AG20443 (cell line): ENCODE measurements at places on chromosomes 12 and 14.
A peak's percentile ranks its signal among the peaks of the same experiment; 100 is the strongest.

DNA sequence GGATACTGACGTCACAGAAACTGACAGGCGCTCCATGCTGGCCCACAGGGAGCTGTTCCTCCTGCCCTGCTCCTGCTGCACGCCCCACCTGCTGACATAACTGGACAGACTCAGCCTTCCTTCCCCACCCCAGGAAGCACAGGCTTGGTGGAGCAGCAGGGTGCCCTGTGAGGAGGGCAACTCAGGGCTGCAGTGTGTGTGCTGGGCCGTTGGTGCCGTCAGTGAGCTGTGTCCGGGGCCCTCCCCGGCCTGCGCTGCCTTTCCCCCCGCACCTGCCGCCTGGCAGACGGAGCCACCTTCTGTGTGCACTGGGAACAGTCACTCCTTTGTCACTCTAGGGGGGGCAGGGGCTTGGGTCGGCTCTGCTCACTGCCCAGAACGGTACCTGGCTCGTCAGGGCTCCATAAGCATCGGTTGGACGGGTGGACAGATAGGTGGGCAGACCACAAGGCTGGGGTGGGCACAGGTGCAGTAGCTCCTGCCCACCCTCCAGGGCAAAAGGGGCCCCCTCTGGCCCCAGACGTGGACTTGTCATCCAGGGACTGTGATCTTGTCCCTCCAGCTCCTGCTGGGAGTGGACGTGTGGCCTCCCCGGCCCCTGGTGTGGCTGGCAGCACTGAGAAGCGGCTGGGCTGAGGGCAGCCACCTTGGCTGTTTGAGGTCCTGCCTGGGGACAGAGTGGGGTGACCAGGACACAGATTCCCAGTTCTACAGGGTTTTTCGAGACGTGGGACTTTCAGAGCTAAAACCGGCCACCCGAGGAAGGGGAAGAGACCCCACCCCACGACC lies 32.8 kb downstream of the FBRSL1 start:
- DNase-seq = no peak

DNA sequence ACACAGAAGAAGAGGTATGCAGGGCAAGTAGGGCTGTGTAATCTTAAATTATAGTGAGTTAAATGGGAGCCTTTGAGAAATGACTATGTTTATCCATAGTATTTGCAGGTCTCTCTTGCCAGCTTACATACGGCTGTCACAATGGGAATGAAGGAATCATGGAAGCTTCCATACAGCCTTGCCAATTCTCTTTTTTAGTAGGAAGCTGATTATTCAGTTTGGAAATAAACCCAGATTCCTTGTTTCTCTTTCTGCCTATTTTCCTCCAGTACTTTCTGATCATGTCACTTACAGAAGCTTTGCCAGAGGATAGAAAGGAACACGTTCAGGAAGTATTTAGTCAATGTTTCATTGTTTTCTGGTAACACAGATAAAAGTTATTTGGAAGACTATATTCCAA lies 217.4 kb upstream of the DIO2 start:
- DNase-seq = no peak

GRCh38 chr14:100837805-100838350 lies 12.0 kb downstream of the MEG3 start:
- no peak for DNase-seq

DNA sequence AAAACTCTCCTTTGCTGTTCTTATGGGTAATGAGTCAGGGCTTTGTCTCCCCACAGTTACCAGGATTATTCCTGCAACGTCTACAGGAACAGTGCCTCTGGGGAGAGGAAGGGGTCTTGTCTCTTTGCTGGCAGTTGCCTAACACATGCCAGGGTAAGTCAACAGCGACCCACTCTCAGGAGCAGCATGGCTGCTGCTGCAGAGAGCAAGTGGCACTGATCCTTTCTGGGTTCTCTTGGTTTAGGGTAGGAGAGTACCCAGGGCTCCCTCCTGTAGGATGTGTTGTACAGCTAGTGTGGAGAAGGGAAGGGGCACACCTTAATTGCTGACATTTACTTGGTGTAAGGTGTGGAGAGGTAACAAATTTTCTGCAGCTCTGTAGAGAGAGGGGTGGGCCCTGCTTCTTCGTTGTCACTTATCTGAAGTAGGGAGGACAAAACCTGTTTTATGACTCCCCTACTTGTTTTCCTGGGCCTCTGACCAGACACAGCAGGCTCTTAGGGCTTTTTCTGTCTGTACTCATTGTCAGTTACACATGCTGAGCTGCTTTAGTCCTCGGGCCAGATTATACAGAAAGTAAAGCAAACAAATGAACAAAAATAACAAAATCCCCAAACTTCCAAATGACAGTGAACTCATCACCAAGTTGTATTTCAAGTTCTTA lies 168.2 kb downstream of the ACSS3 start:
- no peak for DNase-seq

DNA sequence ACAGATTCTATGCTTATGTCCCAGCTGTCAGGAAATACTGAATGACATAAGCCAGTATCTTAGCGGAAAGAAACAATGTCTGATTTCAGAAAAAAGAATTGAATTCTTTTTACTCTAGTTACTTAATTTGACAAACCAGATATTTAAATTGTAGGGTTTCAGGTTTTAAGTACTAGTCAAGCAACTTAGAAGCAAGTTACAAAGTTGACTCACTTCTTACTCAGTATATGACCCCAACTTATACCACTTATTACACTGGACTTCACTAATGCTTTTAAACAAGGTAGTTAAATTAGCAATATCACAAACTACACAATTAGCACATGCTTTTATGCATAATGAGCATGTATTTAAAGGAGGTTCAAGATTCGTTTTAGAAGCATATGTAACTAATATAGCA lies 7.1 kb downstream of the GMFB start:
- DNase-seq = no peak

- DNase-seq = no peak
Observed at GRCh38 chr14:71538938-71539649, 393.1 kb upstream of the RGS6 start.

DNA sequence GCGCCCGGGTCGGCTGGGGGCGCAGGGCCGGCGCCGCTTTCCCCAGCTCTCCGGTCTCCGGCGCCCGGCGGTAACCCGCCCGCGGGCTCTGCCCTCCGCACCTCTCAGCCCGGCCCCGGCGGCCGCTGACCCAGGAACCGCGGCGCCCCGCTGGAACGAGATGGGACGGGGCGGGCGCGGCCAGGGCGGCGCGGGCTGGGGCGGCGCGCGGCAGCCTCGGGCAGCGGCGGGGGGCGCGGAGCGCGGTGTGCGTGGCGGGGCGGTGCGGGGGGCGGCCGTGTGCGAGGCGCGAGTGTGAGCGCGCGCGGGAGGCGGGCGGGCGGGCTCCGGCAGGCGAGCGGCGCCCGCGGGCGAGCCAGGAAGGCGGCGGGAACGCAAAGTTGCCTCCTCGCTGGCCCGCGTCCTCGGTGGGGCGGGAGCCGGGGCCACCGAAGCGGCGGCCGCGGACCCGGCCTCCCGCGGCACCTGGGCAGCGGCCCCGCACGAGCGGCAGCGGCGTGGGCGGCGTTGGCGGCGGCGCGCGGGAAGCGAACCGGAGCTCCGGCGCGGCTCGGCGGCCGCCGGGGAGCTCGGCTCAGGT lies 671 bp upstream of the DIO3 start:
- DNase-seq = no peak

- DNase-seq = no peak
Observed at GRCh38 chr12:117662620-117663395, 301.4 kb upstream of the NOS1 start.

GRCh38 chr12:53808023-53808705 lies 56.4 kb upstream of the CISTR start:
- no peak for DNase-seq

- DNase-seq = no peak
Observed at GRCh38 chr14:94390372-94391086, 2.1 kb upstream of the SERPINA1 start.

DNA sequence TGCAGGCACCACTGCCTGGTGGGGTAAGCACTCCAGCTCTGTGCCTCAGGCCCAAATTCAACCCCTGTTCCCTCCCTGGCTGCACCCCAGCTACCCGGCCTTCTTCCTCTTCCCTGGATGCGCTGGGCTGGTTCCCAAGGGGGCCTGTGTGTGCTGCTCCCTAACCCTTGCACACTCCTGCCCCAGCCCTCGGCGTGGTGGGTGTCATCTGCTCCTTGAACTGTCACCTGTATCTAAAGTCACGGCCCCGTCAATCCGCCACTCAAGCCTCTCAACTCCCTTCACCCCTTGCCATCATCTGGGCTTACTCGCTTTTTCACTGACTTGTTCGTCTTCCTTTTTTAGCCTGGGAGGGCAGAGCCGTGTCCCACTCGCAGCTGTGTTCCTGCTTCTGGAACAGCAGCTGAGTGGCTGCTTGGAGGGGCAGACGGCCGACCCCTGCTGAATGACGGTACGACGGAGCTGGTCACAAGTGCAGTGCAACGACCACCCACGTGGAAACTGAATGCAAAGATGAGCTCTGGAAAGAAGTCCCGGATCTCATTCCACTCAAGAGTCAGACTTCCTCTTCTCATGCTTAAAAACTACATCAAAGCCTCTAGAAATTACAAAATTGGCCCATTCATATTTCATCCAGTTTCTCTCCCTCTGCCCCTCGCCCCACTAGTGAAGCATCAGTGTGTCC lies 138.9 kb downstream of the PIWIL1 start:
- DNase-seq = no peak

GRCh38 chr12:85985996-85986395 lies 111.9 kb downstream of the NTS start:
- no peak for DNase-seq

- peak; percentile 56 for DNase-seq
Observed at GRCh38 chr12:121400332-121401139, 618 bp downstream of the RNF34 start.

GRCh38 chr12:127809275-127809674 lies 457.7 kb upstream of the TMEM132C start:
- peak; percentile 29 for DNase-seq

GRCh38 chr12:131120831-131121271 lies 167.1 kb downstream of the ADGRD1 start:
- no peak for DNase-seq

DNA sequence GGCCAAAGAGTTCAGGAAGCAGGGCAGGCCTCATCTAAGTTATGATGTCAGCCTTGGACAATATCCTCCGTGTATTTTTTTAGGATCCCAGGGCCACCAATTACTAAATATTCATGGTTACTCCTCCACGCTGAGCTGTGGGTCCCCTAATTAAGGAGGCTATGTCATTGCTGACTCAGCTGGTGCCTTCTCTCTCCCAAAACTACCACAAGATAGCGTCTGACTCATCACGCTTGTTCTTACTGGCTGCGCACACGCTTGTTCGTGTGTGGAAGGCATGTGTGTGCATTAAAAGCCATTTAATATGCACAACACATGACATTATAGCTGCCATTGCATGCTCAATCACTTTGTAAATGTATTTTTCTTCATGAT lies 78.3 kb downstream of the GSC start:
- DNase-seq = peak; percentile 49

DNA sequence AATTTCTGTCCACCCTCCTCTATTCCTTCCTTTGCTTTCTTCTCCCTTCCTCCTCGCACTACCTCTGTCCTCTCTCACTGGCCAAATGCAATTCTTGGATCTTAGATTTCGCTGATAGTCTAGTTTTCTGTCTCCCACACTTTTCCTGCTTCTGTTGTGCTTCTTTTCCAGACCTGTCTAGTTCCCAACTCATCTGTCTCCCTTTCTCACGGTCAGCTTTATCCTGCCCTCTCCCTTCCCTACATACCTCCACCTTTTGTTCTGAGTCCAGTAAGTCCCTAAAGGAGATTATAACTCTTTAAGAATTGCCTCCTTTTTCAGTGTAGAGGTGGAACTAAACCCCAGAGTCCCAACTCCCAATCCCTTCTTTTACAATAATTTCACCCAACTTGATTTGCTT lies 880 bp upstream of the MMP14 start:
- no peak for DNase-seq

DNA sequence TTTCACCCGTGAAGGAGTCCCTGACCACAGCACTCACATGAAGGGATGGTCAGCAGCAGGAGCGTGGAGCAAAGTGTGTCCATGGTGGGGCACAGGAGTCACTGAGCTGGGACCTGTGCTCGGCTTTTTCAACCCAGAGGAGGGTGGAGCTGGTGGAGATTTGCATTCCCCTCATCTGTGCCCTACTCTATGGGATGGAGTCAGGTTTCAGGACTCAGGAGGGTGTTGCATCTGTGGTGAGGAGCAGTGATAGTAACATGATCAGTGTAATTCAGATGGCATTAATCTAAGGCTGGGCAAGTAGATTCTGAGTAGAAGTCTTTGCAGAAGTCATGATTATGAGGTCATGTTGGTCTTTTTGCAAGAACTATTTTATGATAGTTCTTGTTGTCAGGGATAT lies 511.9 kb downstream of the TMEM121 start:
- no peak for DNase-seq

GRCh38 chr12:15763328-15763727 lies 25.9 kb downstream of the EPS8 start:
- no peak for DNase-seq

DNA sequence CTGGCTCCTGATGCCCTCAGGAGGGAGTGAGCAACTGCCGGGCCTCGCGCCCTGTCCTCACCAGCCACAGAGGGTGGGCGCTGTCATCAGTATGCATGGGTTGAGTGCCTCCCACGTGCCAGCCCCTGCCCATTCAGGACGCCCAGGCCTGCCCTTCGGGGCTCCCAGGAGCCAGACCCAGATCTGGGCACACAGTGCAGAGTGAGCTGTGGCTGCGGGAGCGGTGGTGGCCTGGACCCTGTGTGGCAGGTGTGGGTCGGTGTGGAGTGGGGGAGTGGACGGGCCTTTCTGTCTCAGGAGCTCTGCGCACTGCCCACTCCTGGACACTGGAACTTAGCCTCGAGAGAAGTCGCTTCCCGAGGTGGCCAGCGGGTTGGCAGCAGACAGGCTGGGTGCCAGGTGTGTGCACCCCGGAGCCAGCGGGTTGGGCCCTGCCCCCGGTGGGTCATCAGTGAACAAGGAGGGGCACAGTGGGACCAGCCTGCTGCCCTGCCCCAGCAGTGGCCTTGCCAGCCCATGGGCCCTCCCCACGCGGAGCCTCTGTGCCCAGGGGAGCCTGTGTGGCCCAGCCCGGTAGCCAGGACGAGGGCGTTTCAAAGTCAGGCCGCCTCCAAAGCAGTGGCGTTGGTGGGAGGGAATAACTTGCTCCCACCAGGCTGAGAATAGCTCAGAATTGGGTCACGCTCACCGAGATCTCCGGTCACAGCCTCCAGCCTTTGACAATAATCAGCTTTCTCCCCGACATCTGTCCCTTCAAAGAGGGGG lies 9.5 kb downstream of the TRMT61A start:
- DNase-seq = no peak

- no peak for DNase-seq
Observed at GRCh38 chr12:76688631-76689030, 75.3 kb upstream of the ZDHHC17 start.

DNA sequence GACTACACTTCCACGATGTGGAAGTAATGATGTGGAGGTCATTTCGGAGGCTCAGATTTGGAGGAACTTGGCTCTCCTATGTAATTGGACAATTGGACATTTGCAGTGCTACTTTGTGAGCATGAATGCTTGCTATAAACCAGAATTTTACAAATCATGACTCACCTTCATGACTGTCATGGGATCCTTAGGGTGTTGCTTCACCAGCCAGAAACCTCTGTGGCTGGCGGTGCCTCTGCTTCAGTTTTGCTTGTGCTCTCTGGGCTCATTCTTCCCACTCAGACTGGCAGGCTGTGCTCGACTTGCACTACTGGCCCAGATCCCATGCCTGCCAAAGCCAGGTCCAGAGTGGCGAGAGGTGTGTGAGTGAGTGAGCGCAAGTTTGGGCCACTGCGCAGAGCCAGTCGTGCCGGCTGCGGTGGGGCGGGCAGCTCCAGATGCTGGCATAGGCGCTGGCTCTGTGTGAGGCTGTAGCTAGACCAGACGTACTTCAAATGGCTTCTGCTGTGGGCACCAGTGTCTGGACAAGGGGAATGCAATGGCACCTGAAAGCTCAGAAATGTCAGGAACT lies 387.8 kb downstream of the AEBP2 start:
- no peak for DNase-seq

GRCh38 chr14:105857220-105857825 lies 330.9 kb downstream of the TMEM121 start:
- DNase-seq = no peak
